ENCODE measurements at places on chromosomes 7 and 10.

DNA sequence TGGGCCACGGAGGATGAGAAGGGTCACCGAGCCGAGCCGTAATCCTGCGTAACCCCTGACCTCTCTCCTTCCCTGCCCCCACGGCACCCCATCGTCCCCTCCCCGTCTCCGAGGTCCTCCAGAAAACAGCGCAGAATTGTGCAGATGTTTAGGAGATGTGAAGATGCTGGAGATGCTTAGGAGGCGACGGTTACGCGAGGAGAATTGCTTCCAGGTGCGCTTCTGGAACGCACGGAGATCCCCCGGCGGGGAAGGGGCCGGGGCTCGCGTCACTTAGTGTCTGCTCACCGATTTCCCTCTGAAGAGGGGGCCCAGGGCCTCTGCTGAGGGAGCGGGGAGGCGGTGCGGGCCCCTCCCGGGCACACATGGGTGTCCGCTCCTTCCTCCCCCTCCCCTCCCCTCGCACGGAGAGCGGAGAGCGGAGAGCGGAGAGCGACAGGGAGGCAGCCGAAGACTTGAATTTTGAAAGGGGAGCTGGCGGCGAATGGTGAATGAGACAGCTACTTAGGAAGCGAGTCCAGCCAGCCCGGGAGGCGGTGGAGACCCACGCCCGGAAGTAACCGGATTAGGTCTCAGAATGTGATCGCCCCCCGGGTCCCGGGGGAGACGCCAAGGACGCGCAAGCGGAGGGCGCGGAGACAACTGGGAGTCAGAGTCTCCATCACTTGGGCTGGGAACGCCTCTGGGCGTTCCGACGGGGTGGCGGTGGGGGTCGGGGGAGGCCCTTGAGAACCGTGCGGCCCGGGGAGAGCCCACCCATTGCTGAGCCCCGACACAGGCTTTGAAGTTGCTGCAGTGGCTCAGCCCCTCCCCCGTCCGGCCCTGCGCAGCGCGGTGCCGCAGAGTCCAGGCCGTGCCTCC is 8.7 kb upstream of the EN2 start:
- no peak for DNase-seq

DNA sequence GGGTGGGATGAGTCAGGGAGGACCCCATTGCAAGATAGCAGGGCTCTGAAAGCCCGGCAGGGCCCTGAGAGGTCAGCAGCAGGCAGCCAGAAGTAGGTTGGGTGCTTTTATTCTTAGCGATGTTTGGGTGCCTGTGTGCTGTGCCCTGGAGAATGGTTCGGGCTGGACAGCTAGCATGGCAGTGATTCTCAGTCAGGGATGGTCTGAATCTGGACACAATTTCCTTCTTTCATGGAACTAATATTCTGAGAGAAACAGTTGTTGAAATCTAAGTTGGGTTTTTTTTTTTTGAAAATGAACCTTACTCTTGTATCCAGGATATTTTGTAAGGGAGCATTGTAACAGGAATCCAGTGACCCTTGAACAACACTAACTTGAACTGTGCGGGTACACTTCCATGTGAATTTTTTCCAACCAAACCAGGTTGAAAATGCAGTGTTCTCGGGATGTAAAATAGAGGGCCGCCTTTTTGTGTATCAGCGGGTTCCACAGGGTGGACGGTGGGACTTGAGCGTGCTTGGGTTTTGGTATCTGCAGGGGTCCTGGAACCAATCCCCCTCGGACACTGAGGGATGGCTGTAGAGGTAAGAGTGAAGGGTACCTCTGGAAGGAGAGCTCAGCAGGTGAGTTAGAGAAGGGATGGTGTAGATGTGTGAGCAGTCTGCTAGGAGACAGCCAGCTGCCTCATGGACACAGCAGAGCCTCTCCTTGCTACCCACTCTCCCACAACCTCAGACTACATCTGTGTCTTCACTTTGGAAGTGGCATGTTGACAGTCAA is 12.5 kb downstream of the CCNY start:
- no peak for DNase-seq

- DNase-seq = no peak
Observed at GRCh38 chr7:41955451-41955850, 252.6 kb upstream of the INHBA start.

DNA sequence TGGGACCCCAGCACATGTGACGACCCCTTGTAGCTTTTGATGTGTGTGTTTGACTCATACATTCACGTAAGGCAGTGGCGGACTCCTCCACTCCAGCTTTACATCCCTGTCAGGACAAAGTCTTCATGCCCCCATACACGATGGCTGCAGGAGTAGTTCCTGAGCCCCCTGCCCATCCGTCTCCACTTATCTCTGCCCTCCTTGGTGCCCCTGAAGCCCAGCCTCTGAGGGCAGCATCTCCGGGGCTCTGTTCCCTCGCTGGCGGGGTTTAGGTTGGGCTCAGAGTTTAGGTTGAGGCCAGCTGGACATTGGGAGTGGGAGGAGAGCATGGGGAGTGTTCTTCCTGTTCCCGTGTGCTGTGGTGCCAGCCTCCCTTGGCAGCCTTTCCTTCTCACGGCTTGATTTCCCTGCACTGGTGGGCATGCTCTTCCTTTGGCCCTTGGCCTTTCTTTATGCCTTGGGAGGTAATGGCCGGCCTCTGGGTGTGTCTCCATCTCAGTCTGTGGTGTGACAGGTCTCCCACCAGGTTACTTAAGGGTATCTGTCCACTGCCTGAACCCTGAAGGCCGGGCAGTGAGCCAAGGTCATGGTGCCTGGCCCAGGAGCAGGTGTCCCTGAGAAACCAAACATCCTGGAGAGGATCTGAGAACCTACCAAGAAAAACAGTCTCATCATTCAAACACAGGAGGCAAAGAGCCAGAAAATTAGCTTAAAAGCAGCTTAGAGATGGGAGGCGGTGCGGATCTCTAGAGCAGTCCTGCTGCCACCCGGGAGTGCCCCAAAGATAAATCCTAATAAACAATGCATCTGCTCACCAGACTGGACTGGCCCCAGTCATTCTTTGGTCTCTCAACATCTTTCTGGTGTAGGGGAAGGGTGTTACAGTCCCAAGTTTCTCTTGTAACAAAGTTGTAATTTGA is 85.5 kb downstream of the GLRX3 start:
- DNase-seq = no peak

DNA sequence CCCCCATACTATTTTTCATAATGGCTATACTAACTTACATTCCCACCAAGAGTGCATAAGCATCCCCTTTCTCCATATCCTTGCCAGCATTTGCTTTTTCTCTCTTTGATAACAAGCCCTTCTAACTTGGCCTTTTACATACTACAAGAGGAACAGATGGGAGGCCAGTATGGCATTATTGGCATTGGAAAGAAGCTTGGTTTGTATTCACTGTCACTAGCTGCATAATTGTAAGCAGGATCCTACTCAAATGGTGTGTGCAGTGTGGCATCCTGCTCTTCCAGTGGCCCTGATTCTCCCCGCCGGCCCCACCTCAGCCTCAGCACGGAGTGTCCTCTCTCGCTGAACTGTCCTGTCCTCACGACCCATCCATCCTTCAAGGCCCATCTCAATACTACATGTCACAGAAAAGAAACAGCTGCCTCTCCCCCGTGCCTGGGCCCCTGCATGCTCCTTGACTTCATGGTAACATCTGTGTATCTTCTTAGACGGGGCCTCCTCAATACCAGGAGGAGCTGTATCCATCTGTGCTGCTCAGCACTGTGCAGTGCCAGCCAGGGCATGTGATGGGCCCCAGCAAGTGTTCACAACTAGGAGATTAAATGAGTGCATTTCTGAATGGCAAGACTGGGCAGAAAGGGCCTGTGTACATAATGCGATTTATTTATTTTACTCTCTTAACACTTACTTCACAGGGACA is 205.2 kb downstream of the COBL start:
- no peak for DNase-seq

DNA sequence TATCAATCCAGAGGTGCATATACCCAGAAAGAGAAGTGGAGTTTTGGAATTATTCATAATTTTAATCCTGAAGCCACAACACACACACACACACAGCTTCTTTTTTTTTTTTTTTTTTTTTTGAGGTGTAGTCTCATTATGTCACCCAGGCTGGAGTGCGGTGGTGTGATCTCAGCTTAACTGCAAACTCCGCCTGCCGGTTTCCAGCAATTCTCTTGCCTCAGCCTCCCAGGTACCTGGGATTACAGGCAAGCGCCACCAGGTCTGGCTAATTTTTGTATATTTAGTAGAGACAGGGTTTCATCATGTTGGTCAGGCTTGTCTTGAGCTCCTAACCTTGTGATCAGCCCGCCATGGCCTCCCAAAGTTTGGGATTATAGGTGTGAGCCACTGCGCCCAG is 35.4 kb downstream of the TET1 start:
- DNase-seq = no peak
